Immature natural killer cell (primary cell): ENCODE measurements at places on chromosomes 2 and 18. TPM values are rescaled to one million over a fixed set of nuclear protein-coding genes. Genes with fewer than 3 reads are reported as not detected.

PPP1R1C gene
- polyA plus RNA-seq, result not detected

DNA sequence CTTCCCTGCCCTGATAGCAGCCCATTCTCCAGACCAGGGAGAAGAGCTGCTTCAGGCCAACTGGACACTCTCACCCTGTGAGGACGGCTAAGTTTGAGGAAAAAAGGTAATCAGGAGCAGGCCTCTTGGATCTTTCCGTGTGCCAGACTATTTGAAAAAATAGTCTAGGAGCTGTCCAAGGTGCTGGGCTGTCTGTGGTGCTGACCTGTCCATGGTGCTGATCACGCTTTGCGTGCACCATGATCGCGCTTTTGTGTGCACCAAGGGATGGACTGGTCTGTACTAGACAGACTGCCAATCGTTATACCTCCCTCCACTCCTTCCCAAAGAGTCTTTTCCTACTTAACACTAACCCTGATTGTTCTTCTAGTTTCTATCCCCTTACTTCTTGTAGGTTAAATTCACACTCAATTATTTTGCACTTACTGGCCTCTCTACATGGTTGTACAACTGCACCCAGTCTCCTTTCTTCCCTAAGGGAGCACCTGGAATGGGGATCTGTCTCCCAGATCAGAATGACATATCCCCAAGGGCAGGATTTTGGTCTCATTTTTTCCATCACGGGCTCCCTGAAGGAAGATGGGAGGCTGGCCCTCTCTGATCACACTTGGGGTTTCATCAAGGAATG, 295.4 kb downstream of the CELF4 start:
- H3K36me3 ChIP-seq, result no peaks in the 10 kb centered on the region
- H3K27me3 ChIP-seq, result peaks cover 2% of the 10 kb centered on the region
- H3K4me1 ChIP-seq, result no peaks in the 10 kb centered on the region
- H3K4me3 ChIP-seq, result no peak overlapping the region
- DNase-seq, result peak; percentile 6

DNA sequence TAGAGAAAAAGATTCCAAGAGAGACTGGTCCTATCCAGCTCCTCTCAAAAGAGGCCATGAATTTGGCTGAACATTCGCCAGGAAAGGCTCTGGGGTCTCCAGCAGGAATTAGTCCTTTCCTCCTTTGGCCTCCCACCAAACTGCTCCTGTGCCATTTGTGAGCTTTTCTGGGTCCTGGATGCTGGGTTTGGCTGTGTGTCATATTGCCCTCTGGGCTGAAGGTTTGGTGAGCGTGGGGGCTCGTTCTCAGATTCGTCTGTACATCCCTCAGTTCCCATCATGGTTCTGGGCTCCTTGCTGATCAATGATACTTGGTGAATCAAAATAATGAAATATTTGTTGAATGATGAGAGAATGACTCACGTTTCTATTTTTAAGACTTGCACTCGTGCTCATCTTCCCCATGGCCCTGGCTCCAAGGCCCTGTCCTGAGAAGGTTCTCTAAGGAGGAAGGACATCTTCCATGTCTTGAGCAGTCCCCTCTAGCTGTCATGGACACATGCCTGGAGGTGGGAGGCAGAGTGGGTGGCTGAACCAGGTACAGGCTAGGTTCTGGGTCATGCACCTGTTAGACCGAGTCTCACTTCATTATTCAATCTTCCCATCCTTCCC, 47.8 kb upstream of the RHOB start:
- H3K27me3 ChIP-seq, result peaks cover 2% of the 10 kb centered on the region
- H3K27ac ChIP-seq, result no peak overlapping the region
- no peak for DNase-seq
- no peaks in the 10 kb centered on the region for H3K4me1 ChIP-seq

DNA sequence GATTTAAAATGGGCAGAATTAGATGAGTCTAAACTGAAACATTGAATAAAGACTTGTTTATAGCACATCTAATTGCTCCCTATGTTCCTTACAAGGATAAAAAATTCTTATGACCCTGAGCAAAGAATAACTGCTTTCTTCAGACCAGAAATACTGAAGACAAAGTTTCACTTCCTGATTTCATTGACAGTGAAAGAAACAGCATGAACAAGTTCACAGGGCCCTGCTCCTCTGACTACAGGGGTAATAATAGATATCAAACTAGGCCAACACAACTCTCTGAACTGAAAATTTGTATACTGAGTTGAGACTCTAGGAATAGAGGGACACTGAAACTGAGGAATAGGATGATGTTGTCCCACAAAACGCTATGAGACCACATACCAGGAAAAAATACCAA, 1383.3 kb upstream of the CDH2 start:
- H3K4me3 ChIP-seq, result no peak overlapping the region
- DNase-seq, result no peak

DNA sequence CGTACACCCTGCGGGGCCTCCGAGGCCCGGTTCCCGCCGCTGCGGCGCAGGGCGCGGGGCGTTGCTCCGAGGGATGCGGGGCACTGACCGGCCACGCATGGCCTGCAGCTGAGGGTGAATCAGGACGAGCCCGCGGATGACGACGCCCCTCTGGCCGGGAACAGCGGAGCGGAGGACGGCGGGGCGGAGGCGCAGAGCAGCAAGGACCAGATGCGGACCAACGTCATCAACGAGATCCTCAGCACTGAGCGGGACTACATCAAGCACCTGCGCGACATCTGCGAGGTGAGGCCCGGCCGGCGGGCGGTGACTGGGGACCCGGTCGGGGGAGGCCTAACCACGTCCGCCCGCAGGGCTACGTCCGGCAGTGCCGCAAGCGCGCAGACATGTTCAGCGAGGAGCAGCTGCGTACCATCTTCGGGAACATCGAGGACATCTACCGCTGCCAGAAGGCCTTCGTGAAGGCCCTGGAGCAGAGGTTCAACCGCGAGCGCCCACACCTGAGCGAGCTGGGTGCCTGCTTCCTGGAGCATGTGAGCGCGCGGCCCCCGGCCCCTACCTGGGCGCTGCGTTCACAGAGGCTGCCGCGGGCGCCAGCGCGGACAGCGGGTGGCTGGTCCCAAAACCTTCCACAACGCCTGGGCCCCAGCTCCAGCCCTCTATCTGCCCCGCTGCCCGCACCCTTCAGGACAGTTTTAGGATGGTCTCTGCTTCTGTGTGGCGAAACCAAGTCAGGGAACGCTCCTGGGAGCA, 53.2 kb downstream of the FAM168B start:
- peak overlapping the region; percentile 34 for H3K27ac ChIP-seq
- peaks cover 6% of the 10 kb centered on the region for H3K27me3 ChIP-seq
- H3K4me3 ChIP-seq, result peak overlapping the region; percentile 60
- DNase-seq, result peak; percentile 10
- H3K36me3 ChIP-seq, result no peaks in the 10 kb centered on the region

REEP1 gene
- polyA plus RNA-seq, result not detected

DNA sequence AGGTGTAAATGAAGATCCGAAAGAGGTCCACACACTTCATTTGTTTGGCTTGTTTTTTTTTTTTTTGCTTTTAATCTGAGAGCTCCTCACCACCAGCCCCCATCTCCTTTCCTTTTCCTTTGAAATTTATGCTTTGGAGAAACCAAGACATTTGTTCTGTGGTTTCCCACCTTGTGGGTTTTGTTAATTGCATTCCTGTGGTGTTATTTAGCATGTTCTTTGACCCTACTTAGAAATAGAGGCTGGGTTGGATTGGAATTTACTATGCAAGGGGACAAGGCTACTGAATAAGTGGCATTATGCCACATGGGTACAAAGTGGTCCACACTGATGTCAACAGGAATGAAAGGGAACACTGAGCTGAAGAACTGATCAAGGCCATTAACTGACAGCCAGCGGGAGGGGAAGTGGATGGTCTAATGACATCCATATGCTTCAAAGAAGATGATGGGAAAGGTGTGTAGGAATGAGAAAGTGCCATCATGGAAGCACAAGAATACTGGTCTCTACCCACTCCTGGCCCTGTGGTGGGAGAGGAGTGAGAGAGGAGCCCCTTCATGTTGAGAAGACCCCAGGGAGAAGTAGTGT, 8.9 kb downstream of the CCL20 start:
- no peak overlapping the region for H3K4me3 ChIP-seq
- H3K36me3 ChIP-seq, result no peaks in the 10 kb centered on the region
- DNase-seq, result no peak
- H3K27me3 ChIP-seq, result no peaks in the 10 kb centered on the region
- H3K27ac ChIP-seq, result no peak overlapping the region

DNA sequence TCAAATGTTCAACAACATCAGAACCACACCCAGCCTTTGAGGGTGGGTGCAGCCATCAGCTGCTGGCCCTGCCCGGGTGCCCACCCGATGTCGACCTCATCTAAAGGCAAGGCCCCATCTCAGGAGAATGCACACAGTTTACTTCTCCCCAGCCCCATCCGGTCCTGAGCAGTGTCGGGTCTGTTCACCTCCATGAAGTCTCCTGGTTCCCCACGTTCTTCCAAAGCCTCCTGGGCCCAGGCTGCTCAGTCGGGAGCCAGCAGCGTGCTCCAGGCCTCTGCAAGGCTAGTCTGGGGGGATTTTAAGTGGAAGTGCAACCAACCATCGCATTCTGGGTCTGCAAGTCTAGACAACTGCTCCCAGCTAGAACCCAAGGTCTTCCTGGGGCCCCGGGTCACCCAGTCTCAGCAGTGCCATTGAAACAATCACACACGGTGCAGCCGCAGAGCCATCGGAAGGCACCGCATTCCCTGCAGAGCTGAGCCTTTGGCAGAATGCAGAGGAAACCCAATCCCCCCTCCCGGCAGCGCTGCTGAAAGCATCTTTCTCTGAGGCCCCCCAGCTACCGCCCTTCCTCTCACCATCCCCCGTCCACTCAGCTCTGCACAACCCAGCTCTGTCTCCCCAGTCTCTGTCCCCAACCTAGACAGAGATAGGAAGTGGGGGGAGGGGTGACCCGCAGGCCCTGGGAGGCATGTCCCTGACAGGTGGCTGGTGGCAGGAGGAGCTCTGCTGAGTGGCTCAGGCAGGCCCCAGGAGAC, 8.5 kb downstream of the ESPNL start:
- no peak overlapping the region for H3K27ac ChIP-seq
- H3K4me3 ChIP-seq, result no peak overlapping the region
- peaks cover 5% of the 10 kb centered on the region for H3K27me3 ChIP-seq
- peaks cover 2% of the 10 kb centered on the region for H3K4me1 ChIP-seq
- DNase-seq, result no peak

- H3K4me1 ChIP-seq, result no peaks in the 10 kb centered on the region
- no peaks in the 10 kb centered on the region for H3K36me3 ChIP-seq
- DNase-seq, result no peak
- H3K4me3 ChIP-seq, result no peak overlapping the region
- no peak overlapping the region for H3K27ac ChIP-seq
Measured at GRCh38 chr2:29295845-29296244, 180.6 kb downstream of the CLIP4 start.

GRCh38 chr2:103268841-103269498, 507.1 kb downstream of the TMEM182 start:
- no peak for DNase-seq
- no peak overlapping the region for H3K27ac ChIP-seq
- no peaks in the 10 kb centered on the region for H3K36me3 ChIP-seq
- no peak overlapping the region for H3K4me3 ChIP-seq
- H3K4me1 ChIP-seq, result no peaks in the 10 kb centered on the region
- H3K27me3 ChIP-seq, result peaks cover 2% of the 10 kb centered on the region

DNA sequence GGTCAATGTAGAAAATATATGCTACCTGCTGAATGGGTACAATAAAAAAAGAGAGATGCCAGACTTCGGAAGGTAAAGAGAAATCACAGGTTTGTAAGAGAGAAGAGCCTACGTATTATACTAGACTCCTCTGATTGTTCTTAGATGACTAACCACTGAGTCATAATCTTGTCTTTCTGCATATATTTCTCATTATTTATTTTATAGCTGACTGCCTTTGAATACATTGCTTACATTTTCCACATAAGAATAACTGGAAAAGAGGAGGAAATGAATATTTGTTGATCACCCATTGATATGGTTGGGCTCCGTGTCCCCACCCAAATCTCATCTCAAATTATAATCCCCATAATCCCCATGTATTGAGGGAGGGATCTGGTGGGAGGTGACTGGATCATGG, 90.3 kb upstream of the RAB27B start:
- no peak overlapping the region for H3K27ac ChIP-seq
- no peaks in the 10 kb centered on the region for H3K4me1 ChIP-seq

GRCh38 chr2:184410160-184410559, 188.2 kb upstream of the ZNF804A start:
- H3K36me3 ChIP-seq, result no peaks in the 10 kb centered on the region
- H3K4me1 ChIP-seq, result no peaks in the 10 kb centered on the region
- DNase-seq, result no peak

DNA sequence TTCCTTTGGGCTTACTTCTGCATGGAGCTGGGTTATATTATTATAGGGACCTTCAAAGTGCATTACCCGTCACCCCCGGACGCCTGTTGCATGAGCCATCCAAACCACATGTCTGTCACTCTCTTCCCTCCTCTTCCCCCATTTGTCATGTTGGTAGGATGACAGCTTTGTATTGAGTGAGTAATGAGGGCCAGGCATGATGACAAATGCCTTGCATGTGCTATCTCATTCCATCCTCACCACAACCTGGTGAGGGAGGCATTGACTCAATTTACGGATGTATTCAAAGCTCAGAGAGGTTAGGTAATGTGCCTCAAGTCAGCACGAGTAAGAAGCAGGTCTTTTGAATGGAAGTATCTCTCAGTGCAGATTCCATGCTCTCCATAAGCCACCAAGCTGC, 510.5 kb upstream of the TNP1 start:
- no peaks in the 10 kb centered on the region for H3K36me3 ChIP-seq
- no peak overlapping the region for H3K27ac ChIP-seq
- no peaks in the 10 kb centered on the region for H3K4me1 ChIP-seq
- H3K27me3 ChIP-seq, result no peaks in the 10 kb centered on the region
- DNase-seq, result no peak

DNA sequence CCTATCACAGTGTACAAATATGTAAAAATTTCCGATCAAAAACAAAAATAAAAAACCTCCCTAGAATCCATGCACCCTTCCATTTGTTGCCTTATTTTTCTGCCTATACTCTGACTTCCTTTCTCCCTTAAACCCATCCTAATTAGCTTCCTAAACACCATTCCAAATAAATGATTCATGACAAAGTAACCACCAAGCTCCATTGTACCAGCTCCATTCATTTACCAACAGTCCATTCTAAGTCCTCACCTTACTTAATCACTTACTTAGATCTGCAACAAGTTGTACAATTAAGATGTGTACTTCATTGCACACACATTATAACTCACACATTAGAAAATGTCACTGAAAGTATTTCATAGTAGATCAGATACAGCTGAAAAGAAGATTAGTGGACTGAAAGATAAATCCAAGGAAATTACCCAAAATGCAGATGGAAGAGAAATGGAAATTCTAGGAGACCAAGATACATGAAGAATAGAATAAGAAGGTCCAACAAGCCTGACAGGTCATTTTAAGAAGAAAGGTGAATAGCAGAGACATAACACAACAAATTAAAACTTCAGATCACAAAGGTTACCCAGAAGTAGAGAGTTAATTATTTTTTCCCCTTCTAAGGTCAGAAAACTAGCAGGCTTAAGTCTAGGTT, 154.6 kb downstream of the DYM start:
- H3K4me1 ChIP-seq, result no peaks in the 10 kb centered on the region
- peaks cover 11% of the 10 kb centered on the region for H3K36me3 ChIP-seq
- no peak for DNase-seq

GRCh38 chr2:68465081-68465916, 1.8 kb downstream of the FBXO48 start:
- H3K36me3 ChIP-seq, result no peaks in the 10 kb centered on the region
- peak overlapping the region; percentile 94 for H3K27ac ChIP-seq
- H3K4me1 ChIP-seq, result peaks cover 31% of the 10 kb centered on the region
- H3K4me3 ChIP-seq, result no peak overlapping the region
